DMS53 (cell line): ENCODE measurements at places on chromosomes 7 and 10.
A peak's percentile ranks its signal among the peaks of the same experiment; 100 is the strongest.

DNA sequence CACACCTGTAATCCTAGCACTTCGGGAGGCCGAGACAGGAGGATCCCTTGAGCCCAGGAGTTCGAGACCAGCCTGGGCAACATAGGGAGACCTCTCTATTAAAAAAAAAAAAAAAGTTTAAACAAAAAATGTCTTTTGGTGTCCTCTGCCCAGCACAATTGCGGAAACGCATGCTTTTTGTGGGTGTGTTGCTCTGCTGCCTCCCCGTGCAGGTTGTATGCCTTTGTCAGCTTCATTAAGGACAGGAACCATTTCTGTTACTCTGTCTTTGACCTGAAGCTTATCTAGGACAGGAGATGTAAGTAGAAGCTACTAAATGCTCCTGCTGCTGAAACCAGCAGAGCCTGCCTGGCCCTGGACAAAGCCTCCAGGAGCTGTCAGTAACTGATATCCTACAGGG is 21.3 kb upstream of the ANKRD2 start:
- DNase-seq: no peak

DNA sequence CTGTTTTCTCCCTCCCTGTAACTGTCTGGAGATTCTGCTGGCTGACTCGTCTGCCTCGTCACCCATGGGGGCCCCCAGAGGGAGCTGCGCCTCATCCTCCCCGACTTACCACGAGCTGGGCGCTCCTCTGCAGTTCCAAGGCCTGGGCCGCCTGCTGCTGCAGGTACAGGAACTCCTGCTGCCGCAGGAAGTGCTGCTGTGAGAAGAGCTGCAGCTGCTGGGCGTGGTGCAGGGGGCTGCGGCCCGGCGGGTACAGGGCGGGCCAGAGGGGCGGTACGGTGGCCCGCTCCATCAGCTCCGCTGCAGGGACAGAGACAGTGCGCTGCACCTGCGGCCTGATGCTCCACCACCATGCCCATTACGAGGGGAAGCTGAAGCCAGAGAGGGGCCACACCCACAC is 47.7 kb downstream of the TNRC18 start:
- DNase-seq: no peak

GRCh38 chr10:121462955-121463354 is 135.3 kb downstream of the FGFR2 start:
- no peak for DNase-seq

- DNase-seq: peak; percentile 75
Measured at GRCh38 chr10:22230158-22230833, 12.5 kb upstream of the EBLN1 start.

DNA sequence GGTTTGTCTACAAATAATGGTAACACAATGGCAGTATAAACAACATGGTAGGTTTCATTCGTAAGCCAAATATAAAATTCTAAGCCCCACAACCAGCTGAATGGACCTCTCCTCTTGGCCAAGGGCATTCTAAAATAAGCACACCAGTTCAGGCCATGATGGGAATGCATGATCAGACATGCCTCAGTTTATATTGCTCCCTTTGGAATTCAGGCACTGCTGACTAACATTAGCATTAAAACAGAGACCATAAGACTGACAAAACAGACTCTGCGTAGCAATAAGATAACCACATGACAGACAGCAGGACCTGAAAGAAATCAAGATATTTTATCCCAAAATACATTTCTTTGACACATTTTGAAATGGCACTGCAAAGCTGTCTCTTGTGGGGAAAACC is 125.8 kb downstream of the FAM107B start:
- no peak for DNase-seq

DNA sequence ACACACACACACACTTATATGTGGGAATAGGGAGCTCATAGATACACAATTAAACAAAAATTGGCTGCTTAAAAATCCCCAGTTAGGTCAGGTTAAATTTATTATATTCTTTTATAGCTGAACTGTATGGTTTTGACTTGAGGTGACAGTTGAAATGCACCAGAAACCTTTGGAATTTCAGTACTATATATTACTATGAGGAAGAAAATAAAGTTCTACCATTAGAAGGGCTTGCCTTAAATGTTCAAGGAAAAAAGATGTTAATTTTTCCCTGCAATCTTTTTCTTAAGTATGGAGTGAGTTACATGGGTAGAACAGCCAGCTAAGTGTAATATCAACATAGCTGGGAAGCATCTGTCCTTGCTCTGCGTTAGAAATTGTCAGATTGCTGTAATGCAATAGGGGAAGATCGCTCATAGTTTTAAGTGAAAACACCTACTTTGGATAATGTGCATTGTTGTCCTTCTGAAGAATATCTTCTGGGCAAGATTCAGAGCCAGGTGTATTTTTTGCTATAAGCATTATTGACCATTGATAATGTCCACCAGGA is 415.8 kb upstream of the MKI67 start:
- DNase-seq: no peak

GRCh38 chr10:118865998-118866693 is 111.4 kb upstream of the CACUL1 start:
- DNase-seq: no peak

DNA sequence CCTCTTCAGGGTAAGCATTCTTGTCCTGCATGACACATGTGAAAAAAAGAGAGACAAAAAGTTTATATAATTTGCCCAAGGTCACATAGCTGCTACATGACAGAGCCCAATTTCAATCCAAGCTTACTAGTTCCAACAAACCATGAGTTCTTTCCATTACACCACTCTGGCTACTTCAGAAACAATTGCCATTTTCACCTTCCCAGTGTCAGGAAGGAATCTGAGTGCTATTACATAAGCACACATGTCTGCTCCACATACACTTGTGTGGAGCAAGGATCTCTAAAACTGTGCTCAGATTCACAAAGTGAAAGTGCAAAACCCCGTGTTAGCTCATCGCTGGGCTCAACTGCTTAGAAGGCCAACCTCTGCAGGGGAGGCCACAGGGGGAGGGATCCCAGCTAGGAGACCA is 356.2 kb upstream of the NFE2L3 start:
- DNase-seq: peak; percentile 36

- DNase-seq: peak; percentile 9
Measured at GRCh38 chr10:116753759-116754158, 11.4 kb upstream of the HSPA12A start.

- DNase-seq: no peak
Measured at GRCh38 chr7:130432886-130433285, 7.9 kb downstream of the CEP41 start.

- no peak for DNase-seq
Measured at GRCh38 chr7:33076737-33077136, 14.2 kb upstream of the NT5C3A start.

DNA sequence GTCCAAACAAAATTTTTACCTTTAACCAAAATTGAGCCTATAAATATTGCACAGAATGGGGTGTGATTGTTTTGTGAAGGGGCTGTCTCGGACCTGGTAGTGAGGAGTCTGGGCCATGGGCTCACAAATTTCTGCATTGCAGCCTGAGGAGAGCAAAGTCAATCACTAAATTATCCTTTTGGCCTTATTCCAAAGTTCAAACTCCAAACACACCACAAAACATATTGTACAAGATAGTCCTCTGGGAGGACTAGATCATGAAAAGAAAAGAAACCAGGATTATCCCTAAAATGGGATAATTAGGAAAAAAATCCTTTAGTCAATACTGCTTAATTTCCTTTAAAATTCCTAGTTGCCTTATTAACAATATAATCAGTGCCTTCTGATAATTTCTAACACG is 115.5 kb downstream of the BUB3 start:
- DNase-seq: no peak

DNA sequence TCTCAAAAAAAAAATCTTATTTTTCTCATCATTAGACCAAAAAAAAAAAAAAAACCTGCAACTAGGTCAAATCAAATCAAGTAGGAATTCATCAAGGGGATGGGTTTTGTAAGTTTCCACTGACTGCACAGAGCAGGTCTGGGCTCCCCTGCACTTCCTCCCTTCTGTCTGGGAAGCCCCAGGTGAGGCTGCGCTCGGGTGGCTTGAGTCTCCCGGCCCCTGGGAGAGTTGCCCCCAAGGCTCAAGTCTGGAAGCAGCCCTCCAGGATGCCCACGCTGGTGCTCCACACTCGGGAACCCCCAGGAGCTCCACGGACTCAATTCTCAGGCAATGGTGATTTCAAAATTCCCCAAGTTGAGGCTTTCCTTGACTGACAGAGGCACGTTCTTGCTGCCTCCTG is 41.7 kb upstream of the RBM33 start:
- DNase-seq: no peak

GRCh38 chr10:15084502-15084922 is 4.1 kb downstream of the ACBD7 start:
- DNase-seq: peak; percentile 30

- DNase-seq: no peak
Measured at GRCh38 chr10:113158183-113158582, 208.1 kb downstream of the TCF7L2 start.

GRCh38 chr7:131284702-131285419 is 42.8 kb upstream of the MKLN1 start:
- no peak for DNase-seq

GRCh38 chr10:71368176-71368575 is 28.5 kb upstream of the CDH23 start:
- no peak for DNase-seq

- DNase-seq: no peak
Measured at GRCh38 chr10:94005050-94005449, 11.3 kb downstream of the PLCE1 start.

DNA sequence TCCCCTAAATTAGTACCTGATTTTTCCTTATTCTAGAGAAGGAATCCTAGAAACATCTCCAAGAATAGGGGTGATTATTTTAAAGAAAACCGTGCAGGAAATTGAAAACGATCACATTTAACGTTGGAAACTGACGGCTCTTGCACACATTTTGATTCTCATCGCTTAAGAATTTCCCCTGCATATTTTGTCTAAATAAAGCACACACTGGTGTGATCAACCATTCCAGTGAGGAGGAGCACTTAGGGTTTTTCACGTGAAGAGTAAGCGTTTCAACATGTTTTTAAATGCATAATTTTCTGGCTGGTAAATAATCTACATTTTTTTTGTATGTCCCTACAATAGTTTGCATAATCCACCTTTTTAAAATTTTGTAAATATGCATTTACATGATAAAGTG is 229.7 kb upstream of the PFKP start:
- DNase-seq: no peak

DNA sequence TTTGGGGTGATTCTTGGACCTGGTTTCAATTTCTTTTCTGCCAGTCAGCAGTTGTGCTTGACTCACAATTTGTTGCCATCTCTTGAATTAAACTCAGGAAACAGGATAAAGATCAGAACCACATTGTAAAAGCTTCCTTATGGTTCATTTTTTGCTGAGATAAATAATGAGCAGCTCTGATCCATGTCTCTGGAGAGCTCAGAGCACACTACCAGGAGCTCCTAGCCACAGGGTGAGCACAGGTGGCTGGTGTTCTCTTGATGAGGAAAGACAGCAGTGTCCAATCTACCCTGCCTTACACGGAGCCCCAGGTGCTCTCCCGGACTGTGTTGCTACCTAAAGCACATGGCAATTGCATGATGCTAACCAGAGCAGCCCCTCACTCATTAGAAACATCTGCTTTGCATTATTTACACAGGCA is 17.2 kb upstream of the FAM170B start:
- peak; percentile 27 for DNase-seq

DNA sequence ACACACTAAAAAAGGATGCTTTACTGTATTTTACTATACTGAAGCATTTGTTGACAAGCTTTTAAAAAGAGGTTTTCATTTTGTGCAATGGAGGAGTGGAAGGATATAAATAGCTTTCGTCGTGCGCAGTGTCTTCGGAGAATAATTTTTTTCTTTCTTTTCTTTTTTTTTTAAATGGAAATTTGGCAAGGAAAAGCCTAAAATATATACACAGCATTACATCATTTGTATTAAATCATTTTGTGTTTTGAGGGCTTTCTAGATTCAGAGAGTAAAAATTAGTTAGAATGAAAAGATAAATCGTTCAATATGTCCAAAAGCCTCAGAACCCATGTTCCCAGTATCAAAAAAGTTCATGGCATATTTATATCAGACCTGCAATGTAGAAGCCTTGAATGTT is 150.2 kb upstream of the FERD3L start:
- DNase-seq: no peak

DNA sequence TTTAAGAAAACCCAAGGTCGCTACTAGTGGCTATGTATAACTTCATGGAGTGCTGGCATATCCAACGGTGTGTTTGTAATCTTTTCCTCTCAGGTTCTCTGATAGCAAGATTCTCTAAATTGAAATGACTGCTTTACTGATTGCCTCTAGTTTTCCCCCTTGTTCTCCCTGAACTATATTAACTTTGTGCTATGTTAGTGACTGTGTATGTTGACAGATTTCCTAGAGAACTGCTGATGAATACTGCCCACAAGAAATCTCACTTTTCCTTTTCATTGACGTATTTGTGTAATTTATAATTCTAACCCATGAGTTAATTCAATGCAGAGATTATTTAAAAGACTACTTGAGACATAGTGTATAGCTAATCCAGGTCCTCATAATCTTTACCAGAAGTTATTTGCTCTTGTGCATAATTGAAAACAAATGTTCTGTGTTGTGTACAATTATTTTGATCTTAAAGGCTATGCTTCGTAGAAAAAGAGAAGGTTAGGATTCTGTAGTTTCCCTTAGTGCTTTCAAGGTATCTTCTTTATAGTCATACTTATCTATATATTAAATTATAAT is 70.6 kb upstream of the GLCCI1 start:
- no peak for DNase-seq

DNA sequence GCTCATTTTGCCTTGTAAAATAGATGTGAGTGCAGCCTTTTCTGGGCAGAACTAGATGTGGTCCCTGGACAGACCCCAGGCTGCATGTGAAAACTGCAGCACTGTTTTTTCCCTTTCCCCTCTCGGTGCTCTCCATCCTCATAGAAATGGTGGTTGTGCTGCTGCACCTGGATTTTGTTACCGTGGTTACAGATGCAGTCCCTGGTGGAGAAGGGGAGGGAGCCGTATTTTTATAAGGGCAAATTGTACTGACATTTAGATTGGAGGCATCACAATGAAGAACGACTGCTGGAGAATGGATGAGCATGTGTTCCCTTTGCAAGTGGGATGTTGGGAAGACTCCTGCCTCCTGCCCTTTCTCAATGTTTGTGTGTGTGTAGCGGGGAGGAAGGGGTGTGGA is 469.9 kb downstream of the CCSER2 start:
- peak; percentile 4 for DNase-seq

GRCh38 chr7:134966691-134967090 is 19.6 kb upstream of the AGBL3 start:
- peak; percentile 79 for DNase-seq

DNA sequence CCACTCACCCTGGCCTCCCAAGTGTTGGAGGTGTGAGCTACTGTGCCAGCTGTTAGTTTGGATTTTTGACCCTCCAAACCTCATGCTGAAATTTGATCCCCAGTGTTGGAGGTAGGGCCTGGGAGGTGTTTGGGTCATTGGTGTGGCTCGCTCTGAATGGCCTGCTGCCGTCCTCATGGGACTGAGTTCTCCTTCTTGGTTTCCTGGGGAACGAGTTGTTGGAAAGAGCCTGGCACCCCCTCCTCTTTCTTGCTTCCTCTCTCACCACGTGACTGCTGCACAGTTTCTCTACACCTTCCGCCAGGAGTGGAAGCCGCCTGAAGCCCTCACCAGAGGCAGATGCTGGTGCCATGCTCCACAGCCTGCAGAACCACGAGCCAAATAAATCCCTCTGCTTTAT is 253.5 kb downstream of the PHTF2 start:
- no peak for DNase-seq
